ENCODE measurements at places on chromosomes 11 and 22.

DNA sequence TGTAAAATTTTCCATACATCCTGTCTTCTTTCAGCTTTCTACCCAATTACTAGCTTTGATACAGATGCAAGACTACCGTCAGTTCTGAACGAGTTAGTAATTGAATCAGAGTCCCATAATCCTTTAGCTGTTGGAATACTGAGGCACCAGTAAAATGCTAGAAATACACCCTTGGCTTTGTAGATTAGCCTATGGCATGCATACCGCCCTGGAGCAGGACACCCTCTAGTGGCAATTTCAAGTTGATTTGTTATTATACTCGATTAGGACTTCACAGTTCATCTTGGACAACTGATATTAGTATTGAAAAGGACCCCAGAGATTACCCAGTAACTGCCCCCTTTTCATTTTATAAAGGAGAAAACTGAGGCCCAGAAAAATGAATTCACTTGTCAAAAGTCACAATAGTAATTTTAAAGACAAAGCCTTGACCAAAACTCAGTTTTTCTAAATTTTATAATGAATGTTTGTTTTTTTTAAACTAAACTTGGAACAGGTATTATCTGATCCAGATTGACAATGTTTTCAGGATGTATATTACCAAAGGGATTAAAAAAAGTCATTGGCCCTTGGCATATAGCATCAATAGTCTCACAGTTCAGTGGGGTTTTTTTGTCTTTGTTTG, 72.6 kb downstream of the HIPK3 start:
- DNase-seq = no peak

DNA sequence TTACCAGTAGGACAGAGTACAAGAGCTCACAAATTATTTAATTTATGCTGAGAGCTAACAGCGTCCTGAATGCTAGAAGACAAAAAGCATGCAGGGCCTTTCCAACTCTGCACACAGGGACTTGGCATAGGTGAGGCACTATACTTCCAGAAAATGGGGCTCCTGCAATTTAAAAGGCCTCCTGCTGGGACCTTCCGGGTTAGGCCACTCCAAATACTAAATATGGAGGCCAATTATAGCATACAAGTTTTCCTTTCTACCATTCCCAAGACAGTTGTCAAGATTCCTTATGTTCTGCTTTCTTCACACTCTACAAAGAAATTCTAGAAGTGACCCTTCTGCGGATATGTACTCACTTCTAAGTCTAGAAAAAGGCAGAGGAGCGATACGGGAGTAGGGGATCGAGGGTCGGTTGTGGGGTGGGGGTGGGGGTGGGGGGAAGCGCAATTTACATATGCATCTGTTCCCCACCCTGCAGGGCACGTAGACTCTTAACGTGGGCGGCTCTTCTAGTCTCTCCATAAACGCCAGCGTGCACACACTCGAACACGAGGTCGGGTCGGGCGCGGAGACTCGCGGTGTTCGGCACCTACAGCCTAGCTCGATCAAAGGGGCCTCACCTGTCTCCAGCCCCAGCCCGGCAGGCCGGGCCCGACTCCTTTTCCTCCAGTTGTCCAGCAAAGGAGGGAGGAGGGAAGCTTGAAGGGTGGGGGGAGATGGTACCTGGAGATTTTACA, 728 bp downstream of the DCUN1D5 start:
- DNase-seq = peak; percentile 33

- DNase-seq = no peak
These were observed 9.6 kb upstream of the TMEM184B start for GRCh38 chr22:38282397-38282796.

- no peak for DNase-seq
These were observed 10.0 kb upstream of the TMEM123 start for GRCh38 chr11:102462610-102463009.

- no peak for DNase-seq
These were observed 14.2 kb upstream of the APOL6 start for GRCh38 chr22:35634015-35634414.

DNA sequence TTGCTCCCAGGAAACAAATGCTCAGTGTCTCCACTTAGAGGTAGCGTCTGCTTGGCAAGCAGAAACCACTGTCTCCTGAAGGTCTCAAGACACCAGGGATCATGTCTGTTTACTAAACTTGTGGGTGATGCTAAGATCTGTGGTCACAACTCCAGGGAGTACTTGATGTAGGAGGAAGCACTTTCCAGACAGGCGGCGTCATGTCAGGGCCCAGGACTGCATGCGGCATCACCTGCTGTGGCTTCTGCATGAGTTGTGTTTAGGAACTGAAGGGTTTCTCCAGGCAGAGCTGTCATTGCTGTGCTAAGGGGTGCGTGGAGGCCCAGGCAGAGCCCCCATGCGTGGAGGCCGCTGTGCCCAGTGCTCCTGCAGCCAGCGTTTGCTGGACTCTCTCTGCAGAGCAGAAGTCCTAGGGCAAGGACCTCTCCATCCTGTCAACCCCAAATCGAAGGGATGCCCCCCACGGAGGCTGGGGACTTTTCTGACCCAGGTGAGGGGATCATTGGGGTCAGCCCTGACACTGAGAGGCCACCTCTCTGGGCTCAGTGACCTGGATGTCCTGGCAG, 8.1 kb upstream of the PANX2 start:
- DNase-seq = no peak

- no peak for DNase-seq
These were observed at the start of gene LRRC4C for GRCh38 chr11:41459465-41460401. Gene LRRC4C (minus strand): TSS chr11:41459652.

GRCh38 chr11:129698212-129698611, 117.4 kb upstream of the TMEM45B start:
- DNase-seq = no peak

DNA sequence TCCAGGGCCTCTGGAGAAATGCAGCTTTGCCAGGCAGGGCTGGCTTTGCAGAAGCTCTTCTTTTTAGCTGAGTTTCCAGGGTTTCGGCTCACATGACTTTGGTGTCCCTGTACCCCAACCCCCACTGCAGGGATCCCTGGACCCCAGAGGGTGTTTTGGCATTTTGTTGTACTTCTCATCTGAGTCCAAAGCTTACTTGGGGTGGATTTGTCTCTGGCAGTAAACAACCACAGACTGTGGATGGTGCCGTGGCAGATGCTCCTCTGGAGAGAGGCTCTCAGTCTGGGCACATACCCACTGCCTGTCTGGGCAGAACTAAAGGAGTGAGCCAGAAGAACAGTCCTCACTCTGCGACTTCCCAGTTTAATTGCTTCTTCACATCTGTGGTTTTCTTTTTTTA, 49.6 kb downstream of the COMMD9 start:
- no peak for DNase-seq

- DNase-seq = no peak
These were observed 97.1 kb downstream of the TSPAN18 start for GRCh38 chr11:44823868-44824267.

DNA sequence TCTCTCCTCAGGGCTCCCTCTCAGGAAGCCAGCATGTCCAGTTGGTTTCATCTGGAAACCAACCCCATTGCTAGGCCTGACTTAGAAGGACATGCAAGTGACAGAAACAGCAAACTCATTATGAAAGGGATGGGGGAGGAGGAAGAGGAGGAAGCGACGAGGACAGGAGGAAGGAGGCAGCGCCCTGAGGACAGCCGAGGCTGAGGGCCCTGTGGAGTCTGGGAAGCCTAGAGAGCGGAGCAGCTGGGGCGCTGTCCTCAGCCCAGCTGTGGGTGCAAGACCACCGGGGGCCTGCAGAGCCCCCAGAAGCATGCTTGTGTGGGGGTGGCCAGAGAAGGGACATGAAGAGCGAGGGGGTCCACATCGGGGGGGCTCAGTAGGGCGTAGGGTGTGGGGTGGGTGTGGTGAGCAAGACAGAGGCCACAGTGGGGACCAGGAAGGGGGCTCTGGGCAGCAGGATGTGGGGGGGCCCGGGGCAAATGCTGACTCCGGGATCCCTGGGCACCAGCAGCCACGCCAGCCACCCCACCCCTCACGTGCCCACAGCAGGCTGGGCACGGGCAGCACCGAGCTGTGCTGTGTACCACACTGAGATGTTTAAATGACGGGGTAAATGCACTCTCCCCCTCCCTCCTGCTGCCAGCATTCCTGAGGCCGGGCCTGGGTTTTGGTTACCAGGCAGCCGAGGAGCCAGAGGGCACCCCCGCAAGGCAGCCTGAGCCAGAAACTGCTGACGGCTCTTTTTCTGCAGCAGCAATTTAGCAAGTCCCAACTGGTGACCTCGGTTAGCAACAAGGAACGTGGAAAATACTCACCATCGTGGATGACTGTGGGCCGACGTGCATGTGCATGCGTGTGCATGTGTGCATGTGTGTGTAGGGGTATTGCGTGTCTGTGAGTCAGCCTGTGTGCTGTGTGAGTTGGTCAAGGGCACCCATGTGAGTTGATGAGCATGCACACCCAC, 82.7 kb upstream of the LINC01488 start:
- DNase-seq = no peak

DNA sequence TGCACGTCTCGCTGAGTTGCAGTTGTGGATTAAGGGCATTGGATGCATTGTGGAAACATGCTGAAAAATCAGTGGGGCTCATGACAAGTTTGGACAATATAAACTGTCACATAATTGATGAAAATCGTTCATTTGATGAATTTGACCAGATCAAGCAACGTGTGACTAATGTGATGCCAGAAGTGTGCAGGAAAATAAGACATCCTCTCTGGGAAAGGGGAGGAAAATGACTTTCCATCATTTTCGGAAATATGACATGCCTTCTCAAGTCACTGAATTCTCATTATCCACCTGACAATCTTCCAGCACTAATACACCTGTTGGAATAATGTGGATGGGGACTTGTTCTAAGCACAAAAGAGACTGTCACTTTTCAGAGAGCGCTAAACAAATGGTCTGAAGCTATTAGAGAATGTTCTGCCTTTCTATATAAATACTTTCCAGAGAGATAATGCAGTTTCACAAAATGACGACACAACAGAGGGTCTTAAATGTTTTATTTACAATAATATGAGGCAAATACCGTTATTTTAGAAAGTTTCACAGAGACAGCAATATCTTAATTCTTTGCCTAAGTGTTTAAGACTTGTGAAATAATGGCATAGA, 1741.9 kb upstream of the RAG2 start:
- no peak for DNase-seq

DNA sequence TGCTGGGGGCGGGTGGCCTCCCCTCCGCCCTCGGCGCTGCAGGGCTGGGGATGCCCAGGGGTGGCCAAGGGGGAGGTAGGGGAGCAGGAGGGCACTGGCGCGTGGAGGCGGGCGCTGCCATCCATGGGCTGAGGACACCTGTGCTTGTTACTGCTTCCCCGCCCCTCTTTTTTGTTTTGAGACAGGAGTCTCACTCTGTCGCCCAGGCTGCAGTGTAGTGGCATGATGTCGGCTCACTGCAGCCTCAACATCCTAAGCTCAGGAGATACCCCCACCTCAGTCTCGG, 683 bp upstream of the FADS3 start:
- DNase-seq = no peak

DNA sequence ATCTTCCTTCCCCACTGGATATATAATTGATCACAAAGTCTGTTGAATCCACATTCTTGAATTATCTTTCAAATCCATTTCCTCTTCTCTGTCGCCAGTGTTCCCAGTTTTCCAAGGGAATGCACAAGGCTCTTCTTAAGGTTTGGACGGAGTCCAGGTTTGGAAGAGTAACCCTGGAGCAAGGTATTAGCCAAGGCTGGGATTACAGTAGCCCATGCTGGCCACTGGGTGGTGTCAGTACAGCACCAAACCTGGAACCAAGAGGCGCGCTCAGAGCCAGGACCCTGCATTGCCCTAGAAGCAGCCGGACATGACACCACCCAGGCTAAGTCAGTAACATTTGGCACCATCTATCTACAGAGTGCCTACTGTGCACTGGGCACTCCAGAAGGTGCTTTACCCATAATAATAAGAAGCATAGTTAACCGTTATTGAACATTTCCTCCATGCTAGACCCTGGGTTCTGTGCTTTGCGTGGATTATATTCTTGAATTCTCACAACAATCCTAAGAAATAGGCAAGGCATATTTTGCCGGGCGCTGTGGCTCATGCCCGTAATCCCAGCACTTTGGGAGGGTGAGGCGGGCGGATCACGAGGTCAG, 48.0 kb upstream of the CLPB start:
- DNase-seq = peak; percentile 2

GRCh38 chr11:124359566-124359965, 24.7 kb downstream of the OR8B2 start:
- no peak for DNase-seq

DNA sequence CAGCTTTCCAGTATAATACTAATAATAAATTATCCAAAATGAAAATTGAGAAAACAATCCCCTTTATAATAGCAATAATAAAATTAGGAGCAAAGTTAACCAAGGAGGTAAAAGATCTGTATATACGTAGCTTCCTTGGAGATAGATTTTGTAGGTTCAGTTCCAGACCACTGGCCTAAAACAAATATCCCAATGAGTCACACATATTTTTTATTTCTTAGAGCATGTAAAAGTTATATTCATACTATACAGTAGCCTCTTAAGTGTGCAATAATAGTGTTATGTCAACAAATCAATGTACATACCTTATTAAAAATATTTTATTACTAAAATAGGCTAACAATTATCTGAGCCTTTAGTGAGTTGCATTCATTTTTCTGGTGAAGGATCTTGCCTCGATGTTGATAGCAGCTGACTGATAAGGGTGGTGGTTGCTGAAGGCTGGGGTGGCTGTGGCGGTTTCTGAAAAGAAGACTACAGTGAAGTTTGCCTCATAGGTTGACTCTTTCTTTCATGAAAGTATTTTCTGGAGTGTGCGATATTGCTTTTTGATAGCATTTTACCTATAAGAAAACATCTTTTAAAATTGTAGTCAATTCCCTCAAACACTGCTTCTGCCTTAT, 178.5 kb downstream of the ARHGAP42 start:
- DNase-seq = no peak

DNA sequence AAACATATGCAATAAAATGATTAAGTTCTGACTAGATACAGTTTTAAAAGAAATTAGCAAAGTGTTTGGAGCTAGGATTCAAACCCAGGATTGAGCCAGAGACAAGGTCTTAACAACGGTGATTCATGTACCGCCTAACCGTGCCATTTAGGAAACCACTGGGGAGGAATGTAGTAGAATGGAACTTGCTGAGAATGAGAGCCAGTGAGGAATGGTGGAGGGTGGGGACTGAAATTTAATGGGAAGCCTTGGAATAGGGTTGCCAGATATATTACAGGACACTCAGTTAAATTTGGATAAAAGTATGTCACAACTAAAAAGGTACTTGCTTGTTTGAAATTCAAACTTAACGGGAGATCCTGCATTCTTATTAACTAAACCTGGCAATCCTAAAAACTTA, 30.4 kb upstream of the TMEM86A start:
- no peak for DNase-seq

GRCh38 chr11:125211948-125212340, 47.4 kb downstream of the PKNOX2 start:
- DNase-seq = no peak
